ENCODE measurements at places on chromosomes 2 and 18.

DNA sequence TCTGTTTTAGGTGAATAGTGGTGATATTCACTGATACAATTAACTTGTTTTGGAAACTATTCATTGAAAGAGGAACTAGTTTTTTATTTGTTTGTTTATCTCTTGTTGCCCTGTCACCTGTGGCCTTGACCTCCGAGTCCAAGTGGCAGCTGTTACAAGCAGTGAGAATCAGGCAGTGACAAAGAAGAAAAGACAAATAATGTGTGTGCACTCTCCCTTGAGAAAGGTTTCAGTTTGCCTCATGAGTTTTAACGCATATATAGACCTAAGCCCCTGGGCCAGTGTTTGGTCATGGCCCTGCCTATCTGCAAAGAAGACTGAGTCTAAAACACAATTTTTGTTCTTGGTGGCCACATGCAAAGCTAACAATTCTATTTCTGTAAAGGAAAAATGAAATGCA is 15.3 kb downstream of the KYNU start:
- DNase-seq: no peak

- no peak for DNase-seq
Observed at GRCh38 chr2:113230531-113230930, 48.2 kb downstream of the PAX8 start.

GRCh38 chr2:53600815-53601214 is 166.8 kb upstream of the CHAC2 start:
- DNase-seq: no peak

GRCh38 chr2:137952586-137953129 is 11.6 kb upstream of the HNMT start:
- DNase-seq: no peak

GRCh38 chr18:74171910-74172606 is 23.7 kb downstream of the TIMM21 start:
- DNase-seq: no peak

DNA sequence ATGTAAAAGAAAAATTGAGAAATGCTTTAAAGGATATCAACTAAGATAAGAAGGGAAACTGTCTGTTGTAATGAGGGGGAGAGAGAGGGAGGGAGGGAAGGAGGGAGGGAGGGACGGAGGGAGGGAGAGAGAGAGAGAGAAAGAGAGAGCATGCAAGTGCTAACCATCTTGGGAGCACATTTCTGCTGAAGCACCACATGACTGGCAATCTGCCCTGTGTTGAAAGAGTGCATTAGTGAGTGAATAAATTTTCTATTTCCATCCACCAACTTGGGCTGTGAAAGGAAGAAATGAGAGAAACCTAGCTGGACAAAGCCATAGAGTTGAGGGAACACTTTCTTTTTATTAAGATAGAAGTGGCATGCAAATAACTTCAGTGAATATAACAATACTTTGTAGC is 110.7 kb downstream of the TMX3 start:
- no peak for DNase-seq

DNA sequence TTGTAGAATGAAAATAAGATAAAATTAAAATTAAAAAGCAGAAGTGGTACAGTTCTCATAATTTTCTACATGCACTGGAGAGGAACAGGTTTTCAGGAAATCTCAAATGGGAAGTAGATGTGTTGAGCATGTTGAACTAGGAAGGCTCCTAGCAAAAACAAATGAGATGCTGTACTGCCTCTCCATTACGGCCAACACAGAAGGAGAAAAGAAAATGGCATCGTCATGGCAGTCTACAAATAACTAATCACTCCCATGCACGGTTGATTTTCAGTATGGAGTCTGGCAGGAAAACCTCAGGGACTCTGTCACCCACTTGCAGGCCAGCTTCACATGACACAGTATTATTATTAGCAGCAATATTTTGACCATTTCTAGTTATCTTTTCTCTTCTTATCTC is 278.7 kb downstream of the NRXN1 start:
- no peak for DNase-seq

DNA sequence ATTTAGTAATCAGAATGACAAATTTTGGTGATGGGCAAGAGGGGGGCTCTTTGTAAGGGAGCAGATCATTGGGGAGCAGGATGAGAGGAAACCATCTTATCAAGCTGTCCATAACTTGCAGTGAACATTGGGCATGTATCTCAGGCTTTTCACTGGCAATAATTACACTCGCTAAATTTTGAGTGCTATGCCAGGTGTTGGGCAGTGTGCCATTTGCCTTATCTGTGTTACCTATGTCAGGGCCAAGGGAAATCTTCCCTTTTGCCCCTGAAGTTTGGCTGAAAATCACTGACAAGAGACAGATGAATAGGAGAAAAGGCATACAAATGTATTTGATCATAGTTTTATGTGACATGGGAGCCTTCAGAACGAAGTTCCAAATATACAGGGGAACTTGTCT is 39.0 kb downstream of the NOSTRIN start:
- no peak for DNase-seq

DNA sequence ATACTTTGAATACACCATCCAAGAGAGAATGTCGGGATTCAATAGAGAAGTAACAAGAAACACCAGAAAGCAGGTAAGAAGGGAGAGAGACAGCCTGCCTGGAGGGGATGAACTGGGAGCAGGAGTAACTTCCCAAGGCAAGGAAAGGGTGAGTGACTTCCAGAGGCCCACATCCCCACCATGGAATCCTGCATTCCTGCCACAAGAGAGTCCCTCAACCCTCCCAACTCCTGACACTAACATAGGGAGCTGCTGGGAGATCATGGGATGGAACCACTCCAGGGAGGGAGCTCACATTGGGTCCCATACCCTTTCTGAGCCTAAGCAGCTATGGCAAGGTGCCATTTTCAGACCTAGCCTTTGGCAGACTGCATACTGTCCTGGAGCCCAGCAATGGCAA is 5.5 kb upstream of the TMEM163 start:
- no peak for DNase-seq

- DNase-seq: no peak
Observed at GRCh38 chr18:1965016-1965415, 606.3 kb downstream of the METTL4 start.

DNA sequence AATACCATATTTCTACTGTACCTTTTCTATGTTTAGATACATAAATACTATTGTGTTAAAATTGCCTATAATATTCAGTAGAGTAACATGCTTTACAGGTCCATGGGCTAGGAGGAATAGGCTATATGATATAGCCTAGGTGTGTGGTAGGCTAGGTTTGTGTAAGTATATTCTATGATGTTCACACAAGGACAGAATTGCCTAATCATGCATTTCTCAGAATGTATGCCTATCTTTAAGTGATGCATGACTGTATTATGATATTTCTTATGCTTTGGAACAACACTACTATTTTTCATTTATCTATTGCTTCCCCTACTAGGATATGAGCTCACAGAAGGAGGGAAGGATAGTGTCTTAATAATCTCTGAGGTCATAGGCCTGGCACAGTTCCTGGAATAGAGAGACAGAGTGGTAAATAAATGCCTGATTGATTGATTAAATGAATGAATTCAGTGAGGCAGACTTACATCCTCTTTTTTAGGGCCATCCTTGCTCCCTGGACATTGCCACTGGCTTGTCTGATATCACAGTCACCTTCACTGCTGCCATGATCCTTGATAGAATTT is 121.0 kb downstream of the MYO3B start:
- DNase-seq: no peak

GRCh38 chr2:150209746-150210145 is 277.7 kb downstream of the RND3 start:
- no peak for DNase-seq

DNA sequence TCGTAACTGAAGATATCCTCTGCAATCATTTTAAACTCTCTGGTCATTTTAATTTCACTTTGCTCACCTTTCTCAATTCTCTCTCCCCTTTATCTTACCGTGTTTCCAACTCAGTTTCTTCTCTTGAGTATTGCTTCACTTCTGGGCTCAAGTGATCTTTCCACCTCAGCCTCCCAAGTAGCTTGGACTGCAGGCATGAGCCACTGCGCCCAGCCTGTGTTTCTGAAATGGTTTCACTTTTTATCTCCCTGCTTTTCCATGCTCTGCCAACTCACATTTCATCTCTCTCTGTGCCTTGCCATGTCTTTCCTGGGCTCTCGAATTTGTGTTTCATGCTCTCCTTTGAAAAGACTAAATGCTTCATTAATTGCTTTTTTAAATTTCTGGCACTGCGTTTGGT is 30.5 kb upstream of the TMEM131 start:
- no peak for DNase-seq

DNA sequence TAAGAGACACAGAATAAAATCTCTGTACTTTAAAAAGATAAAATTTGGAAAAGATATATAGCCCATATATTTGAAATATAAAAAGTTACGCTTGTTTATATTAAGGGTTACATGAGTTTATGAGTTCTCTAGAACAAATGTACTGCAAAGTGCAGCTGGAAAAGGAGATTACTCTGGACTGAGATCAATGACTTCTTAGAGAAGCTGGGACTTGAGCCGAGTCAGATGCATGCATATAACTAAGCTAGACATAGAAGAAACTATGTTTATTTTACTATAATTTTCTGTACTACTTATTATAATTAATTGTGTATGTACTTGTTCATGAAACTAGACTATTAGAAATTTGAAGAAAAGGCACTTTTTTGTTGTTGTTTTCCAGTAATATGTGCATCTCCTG is 170.3 kb upstream of the NXPH2 start:
- DNase-seq: no peak

- no peak for DNase-seq
Observed at GRCh38 chr18:56351911-56352500, 286.4 kb downstream of the TXNL1 start.

DNA sequence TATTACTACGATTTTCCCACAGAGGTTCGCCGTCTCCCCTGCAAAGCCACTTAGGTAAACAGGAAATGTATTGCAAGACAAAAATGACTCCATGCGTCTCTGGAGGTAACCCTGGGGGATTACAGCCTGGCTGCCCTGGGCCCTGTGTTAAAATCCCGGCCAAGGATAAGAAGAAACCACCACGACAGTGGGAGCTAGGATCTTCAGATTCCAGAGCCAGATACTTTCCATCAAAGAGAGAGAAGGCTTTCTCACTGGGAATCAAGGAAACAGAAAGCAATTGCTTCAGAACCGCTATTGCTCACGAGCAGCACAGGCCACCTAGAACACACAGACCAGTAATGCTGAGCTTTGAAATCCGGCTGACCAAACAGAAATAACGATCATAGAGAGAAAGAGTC is 97.9 kb upstream of the ZNF516 start:
- DNase-seq: no peak

GRCh38 chr2:104668631-104669030 is 185.3 kb upstream of the POU3F3 start:
- DNase-seq: no peak

- no peak for DNase-seq
Observed at GRCh38 chr18:6917072-6917471, 187.6 kb downstream of the ARHGAP28 start.
